ENCODE measurements at places on chromosomes 11 and 22. TPM values are rescaled to one million over a fixed set of nuclear protein-coding genes. Genes with fewer than 3 reads are reported as not detected.

DNA sequence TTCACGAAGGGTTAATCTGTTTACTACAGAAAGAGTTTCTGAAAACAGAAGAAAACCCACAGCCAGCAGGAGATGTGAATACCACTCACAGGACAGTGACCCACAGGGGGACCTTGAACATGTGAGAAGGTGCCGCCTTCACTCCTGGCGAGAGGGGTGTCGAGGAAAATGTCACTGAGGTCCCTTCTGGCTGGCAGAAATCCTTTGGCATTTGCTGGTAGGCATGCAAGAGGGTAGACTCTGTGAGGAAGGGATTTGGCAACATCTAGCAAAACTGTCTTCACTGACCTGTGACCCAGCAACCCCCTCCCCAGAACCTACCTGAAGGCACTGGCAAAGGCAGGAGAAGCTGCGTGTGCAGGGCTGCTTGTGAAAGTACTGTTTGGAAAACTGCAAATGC, 8.6 kb downstream of the KCNQ1 start:
- DNase-seq = no peak

GRCh38 chr22:26592421-26592891, 2.5 kb upstream of the TPST2 start:
- DNase-seq = no peak

GRCh38 chr22:20271114-20271994, 3.2 kb upstream of the RTN4R start:
- no peak for DNase-seq

GRCh38 chr11:11416502-11416901, 63.5 kb upstream of the CSNK2A3 start:
- DNase-seq = no peak

DNA sequence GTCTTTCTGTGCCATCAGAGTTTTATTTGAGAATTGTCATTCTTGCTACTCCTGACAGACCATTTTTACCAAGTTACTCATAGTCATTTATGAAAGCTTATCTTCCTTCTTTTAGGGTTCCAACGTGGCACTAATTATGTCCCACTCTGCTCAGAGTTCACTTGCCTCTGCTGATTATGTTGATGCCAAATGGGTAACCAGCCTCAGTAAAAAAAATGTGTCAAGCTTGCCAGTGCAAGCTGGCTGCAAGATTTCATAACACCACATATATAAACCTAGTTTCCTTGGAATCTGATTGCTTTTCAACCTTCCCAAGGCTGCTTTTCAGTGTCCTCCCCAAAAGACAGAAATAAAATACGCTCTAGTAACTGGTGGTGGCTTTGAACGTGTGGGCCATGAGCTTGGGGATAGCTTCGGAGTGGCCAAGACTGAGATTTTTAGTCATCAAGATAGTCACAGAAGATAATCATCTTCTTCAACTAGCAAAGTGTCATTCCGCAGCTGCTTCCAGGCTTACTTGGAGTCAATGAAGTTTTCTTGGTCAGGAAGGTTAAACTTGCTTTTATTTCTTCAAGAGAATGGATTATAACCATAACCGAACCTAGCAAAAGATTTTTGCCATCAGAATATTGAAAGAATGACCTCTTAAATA, 29.5 kb upstream of the APOA1 start:
- no peak for DNase-seq

DNA sequence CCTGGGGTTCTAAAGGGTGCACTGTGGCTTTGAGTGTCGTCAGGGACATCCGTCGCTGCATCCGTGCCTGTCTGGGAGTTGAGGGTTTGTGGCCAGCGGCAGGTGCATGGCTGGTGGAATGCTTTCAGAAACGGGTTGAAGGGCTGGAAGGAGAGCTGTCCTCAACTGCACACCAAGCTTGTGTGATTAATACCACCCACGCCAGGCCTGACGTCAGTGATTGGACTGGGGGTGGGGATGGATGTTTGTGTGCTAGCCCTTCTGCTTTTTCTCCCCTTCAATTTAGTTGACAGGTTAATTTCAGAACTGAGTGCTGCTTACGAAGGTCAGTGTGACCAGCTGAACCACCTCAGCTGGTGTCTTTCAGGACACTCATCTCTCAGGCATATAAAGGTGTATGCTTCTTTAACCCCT, 3.2 kb upstream of the GAB2 start:
- no peak for DNase-seq

DNA sequence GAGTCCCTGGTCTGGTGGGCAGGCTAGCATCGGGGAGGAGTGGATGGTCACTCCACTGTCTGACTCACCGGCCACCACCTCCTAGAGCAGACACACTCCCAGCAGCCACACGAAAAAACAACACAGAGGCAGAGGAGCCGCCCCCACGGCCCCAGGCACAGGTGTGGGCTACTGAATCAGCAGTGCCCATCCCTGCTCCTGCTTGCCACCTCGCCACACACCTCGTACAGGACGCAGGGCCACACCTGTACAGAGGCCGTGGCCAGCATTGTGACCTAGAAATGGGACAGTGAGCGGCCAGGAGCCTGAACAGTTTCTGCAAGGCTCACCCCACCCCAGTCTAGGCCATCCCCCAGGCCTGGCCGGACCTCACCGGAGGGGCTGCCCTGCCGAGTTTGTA, 14.0 kb downstream of the TRIM29 start:
- DNase-seq = no peak

GRCh38 chr11:132728026-132728425, 804.3 kb downstream of the OPCML start:
- DNase-seq = no peak

DNA sequence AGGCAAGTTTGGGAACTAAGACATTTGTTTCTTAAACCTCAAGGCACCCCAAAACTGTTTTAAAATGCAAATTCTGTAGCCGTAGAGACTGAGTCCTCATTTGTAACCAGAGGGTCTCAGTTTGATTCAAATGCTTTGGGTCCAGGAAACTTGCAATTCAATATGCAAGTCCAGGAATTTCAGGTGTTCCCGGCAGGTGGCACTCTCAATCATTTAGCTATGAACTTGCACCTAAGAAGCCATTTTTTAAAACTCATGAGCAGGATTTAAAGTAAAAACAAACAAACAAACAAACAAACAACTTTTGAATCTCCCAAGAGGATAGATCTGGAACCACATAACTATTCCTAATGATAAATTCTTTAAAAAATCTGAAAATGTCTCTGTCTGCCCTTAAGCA, 8.7 kb upstream of the ABTB2 start:
- no peak for DNase-seq

- no peak for DNase-seq
Measured at GRCh38 chr11:30143098-30143705, 87.6 kb upstream of the FSHB start.

- no peak for DNase-seq
Measured at GRCh38 chr22:45683248-45683647, 11.6 kb downstream of the ATXN10 start.

DNA sequence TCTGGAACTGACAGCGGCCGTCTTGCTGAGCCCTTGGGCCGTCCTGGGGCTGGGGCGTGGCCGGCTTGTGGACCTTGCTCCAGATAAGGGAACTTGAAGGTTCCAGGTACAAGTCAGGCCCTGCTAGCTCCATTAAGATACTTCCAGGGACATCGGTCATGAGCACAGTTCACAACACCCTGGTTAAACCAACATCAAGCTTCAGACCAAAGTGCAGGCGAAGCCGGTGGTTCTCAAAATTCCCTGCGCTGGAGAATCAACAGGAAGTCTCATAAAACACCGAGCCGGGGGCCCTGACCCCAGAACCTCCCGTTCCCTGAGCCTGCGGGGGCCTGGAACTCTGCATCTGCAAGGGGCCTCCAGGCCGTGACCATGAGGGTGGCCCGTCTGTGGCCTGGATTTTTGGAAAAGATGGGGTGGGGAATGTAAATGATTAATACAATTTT, 1043.8 kb downstream of the BRD1 start:
- no peak for DNase-seq

- no peak for DNase-seq
Measured at GRCh38 chr11:101914341-101914737, 471 bp upstream of the CEP126 start.

GRCh38 chr11:69647390-69647748, 6.4 kb downstream of the CCND1 start:
- no peak for DNase-seq

GRCh38 chr11:7941608-7942007, at the start of gene OR10A3:
TSS of gene OR10A3 (minus strand) at chr11:7941708. CDS start at chr11:7939520, 2,188 bp downstream.
- DNase-seq = no peak

- no peak for DNase-seq
Measured at GRCh38 chr11:63882555-63883242, 34.3 kb downstream of the RCOR2 start.

MS4A4A gene
- not detected for total RNA-seq

ACR gene
- not detected for total RNA-seq

TRIM49 gene
- total RNA-seq = not detected

ETS1 gene
- total RNA-seq = 84.0 TPM

PKNOX2 gene
- not detected for total RNA-seq

CD3D gene
- total RNA-seq = not detected

MS4A12 gene
- not detected for total RNA-seq

TYR gene
- total RNA-seq = not detected

SLC22A6 gene
- total RNA-seq = not detected

All from epithelial cell of proximal tubule (primary cell).